Stimulated activated CD4-positive, alpha-beta T cell treated with anti-CD3 and anti-CD28 coated beads, Interleukin-12 subunit alpha, Interleukin-12 subunit beta, amount 100 ng/mL, for 24 hours (primary cell): ENCODE measurements at places on chromosomes 7 and 10.

DNA sequence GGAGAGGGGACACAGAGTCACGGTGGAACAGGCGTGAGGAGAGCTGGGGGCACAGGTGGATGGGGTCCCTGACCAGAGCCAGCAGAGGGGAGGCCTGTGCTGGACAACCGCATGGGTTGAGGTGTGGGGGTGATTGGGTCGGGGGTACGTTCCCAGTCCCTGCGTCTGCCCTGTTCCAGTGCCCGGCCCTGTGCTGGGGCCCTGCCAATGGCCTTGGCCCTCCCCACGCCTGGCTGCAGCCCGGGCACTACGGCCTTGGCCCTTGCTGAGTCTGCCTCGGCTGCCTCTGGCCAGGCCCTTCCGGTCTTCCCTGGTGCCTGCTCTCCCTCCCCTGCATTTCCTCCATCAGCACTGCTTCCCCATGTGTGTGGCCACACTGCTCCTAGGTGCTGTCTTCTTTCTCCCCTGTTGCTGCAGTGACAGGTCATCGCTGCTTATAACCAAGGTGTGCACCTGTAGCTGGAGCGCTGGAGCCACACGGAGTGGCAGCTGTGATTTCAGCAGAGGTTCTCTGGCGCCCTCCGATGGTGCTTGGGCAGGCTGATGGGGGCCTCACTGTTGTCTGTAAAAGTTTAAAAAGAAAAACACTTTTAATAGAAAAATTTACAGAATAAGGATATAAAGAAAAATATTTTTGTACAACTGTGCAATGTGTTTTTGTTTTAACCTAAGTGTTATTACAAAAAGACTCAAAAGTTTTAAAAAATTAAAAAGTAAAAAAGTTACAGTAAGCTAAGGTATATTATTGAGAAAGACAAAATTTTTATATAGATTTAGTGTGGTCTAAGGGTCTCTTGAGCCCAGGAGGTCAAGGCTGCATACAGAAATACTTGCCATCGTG, 45.2 kb upstream of the BHLHA15 start:
- no peak for DNase-seq

DNA sequence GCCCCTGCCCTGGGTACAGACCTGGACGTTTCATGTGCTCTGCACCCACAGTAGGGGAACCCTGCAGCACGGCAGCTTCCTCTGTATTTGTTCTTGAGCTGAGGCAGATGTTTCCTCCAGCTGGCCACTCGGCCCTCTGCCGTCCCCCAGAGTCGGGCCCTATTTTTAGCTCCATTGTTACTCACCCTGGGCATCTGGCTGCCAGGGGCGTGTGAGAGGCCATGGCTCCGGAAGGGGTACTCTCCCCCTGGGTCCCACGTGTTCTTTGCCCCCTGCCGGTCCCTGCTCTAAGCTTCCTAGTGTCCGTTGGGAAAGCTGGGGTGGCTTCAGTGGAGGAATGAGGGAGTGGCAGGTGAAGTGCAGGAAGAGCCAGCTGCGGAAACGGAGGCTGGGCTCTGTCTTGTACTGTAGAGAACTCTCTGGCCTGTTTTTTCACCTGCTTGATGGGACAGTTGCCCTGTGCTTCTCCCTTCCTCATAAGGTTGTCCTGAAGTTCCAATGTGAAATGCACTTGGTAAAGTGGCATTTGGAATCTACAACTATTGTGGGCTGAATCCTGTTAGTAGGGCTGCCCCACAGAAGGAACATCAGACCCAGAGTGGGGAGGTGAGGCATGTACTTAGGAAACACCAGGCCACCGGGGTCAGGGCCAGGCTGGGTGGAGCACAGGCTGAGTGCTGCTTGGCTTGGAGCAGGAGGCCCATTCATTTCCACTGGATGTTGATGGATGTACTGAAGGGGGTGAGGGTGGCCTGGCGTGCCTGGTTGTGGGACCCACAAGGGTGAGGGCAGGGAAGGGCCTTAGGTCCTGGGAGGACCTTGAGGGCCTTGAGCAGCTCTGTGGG, 30.6 kb downstream of the PALD1 start:
- no peak for DNase-seq

DNA sequence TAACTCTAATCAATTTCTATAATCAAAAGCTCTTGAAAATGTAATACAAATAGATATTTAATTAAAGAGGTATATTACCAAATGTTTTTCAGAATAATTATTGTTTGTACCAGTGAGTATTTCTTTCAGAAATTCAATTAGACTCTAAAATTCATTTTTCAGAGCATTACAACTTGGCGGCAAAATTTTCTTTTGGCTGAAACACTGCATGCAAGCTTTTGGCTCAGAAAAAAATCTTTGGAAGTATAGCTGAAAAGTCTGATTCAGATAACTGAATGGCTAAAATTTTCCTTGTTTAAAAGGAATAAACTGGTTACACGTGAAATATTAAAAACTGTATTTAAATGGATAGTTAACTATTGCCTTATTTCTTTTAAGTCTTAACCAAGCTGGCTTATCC, 202.6 kb upstream of the KAT6B start:
- DNase-seq, result no peak

GRCh38 chr10:72337039-72337629, 17.6 kb downstream of the DNAJB12 start:
- DNase-seq, result no peak

DNA sequence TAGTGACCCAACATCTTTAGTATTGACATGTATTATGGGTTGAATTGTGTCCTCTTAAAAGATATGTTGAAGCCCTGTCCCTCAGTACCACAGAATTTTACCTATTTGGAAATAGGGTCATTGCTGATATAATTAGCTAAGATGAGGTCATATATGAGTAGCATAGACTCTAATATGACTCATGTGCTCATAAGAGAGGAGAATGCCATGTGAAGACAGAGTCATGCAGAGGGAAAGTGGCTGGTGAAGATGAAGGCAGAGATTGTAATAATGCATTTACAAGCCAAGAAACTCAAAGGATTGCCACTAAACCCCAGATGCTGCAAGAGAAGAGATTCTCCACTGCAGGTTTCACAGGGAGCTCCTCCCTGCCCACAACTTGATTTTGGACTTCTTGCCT, 496.4 kb downstream of the KIF20B start:
- DNase-seq, result no peak

DNA sequence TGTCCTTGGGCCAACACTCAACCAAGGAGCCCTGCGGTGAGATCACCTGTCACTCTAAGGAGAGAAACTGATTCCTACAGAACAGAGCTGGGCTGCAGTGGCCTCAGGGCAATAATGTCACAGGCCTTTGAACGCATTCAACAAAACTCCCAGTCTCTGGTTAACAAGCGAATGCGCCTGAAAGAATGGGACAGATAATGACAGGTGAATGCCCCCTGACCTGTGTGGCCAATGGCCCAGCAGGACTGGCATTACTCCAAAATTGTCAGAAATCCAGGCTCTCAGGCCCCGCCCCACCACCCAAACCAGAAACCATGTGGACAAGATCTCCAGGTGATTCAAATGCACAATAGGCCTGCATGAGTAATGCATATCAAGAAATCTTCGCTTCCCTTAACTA, 277.7 kb upstream of the KLF6 start:
- DNase-seq, result no peak
